ENCODE measurements at places on chromosomes 13 and 19.

- DNase-seq = no peak
These were observed 17.6 kb upstream of the POSTN start for GRCh38 chr13:37616131-37616530.

GRCh38 chr13:96632536-96633320 lies 361.5 kb downstream of the OXGR1 start:
- no peak for DNase-seq

DNA sequence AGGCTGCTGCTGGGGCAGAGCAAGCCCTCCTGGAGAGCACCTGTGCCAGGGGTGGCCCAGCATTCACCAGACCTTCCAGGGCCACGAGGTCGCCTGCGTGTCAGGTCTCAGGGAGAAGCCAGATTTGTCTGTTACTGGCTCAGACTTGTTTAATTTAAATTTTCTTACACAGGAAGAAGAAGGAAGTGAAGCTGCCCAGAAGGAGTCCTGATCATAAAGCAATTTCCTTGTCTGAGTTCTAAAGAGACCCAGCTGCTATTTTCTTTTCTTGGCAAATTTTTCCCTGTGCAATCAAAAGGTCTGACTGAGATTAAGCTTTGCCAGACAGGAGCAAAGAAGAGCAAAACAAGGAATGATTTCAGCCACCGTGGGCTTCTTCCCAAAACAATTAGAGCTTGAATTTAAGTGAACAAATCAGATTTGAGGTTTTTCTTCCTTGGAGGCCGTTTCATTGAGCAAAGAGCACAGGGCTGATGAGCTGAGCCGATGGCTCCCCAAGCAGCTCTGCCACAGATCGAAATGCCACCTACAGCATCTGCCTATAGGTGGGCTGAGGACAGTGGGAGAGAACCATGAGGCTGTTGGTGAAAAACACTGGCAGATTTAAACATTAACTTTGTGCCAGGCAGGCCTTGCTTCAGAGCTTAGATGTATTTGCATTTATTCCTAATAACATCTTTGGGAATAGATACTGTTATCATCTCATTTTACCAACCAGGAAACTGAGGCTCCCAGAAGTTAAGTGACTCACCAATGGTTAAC lies 40.1 kb downstream of the HSPH1 start:
- DNase-seq = no peak

GRCh38 chr19:31312009-31312676 lies 37.1 kb downstream of the TSHZ3 start:
- no peak for DNase-seq

GRCh38 chr19:31511696-31512095 lies 162.5 kb upstream of the TSHZ3 start:
- DNase-seq = no peak

DNA sequence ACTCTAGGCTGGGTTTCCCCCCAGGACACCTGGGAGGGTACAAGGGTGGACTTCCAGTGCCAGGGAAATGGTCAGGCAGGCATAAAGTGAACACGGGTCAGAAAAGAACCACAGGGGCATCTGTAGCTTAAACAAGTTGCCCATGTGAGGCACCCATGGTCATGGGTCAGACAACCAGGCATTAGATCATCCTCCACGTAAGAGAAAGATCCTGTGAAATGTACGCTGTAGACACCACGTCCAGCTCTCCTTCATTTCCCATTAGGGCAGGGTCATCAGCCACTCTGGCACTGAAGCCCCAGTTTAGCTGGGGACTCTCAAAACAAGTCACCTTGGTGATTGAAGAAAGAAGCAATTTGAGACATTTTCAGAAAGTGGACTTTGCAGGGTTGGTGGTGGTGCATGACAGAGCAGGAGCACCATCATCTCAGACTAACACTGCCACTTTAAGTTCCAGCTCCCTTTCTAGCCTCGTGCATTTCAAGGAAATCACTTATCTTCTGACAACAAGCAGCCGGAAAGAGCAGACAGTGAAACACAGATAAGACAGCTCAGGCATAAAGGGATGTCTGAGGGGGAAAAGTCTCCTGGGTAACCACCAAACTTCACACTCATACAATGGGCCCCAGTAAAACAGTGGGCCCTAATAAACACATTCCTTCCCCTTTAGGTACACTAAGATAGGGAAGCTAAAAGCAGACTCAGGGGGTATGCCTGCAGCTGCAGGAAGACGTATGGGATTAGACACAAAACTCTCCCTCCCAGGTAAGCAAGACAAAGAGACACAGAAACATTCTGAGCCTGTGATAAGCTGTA lies 16.1 kb upstream of the SIGLEC6 start:
- no peak for DNase-seq

- DNase-seq = no peak
These were observed 43.7 kb upstream of the ADGRE5 start for GRCh38 chr19:14337510-14337909.

DNA sequence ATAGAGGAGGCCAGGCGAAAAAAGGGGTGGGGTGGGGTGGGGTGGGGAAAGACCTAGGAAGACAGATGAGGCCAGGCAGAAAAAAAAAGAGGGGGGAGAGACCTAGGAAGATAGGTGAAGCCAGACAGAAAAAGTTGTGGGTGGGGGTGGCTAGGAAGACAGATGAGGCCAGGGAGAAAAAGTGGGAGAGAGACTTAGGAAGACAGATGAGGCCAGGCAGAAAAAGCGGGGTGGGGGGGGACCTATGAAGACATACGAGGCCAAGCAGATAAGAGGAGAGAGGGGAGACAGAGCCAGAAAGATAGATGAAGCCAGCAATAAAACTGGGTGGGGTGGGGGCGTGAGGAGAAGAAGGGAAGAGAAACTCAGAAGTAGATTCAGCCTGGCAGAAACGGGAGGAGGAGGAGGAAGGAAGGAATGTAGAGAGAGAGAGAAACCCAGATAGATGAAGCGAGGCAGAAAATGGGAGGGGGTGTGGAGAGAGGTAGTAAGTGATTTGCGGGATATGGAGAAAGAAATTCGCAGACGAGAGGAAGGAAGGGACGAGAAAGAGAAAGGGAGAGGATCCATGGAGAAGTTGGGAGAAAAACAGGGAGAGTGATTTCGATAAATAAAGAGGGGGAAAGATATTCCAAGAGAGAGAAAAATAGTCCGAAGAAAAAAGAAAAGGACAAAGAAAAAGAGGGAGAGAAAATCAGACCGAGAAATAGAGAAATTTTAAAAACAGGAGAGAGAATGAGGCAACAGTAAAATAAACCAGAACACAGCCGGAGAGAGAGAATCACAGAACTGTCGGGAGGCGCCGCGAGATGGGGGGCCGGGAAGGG lies 12.2 kb upstream of the CACNG6 start:
- no peak for DNase-seq

GRCh38 chr13:43300865-43301264 lies 277.5 kb downstream of the DNAJC15 start:
- DNase-seq = no peak

- DNase-seq = no peak
These were observed 111.1 kb downstream of the COG6 start for GRCh38 chr13:39766464-39767158.

GRCh38 chr13:51541037-51541436 lies 43.2 kb upstream of the WDFY2 start:
- DNase-seq = no peak

Data from effector CD4-positive, alpha-beta T cell (primary cell).